ENCODE measurements at places on chromosomes 2 and 18.

GRCh38 chr2:38685116-38685735 lies 19.3 kb downstream of the GALM start:
- DNase-seq, result no peak

GRCh38 chr2:220356076-220356475 lies 728.6 kb downstream of the SLC4A3 start:
- no peak for DNase-seq

- no peak for DNase-seq
These were observed 85.6 kb downstream of the PRKCE start for GRCh38 chr2:45736757-45737704.

DNA sequence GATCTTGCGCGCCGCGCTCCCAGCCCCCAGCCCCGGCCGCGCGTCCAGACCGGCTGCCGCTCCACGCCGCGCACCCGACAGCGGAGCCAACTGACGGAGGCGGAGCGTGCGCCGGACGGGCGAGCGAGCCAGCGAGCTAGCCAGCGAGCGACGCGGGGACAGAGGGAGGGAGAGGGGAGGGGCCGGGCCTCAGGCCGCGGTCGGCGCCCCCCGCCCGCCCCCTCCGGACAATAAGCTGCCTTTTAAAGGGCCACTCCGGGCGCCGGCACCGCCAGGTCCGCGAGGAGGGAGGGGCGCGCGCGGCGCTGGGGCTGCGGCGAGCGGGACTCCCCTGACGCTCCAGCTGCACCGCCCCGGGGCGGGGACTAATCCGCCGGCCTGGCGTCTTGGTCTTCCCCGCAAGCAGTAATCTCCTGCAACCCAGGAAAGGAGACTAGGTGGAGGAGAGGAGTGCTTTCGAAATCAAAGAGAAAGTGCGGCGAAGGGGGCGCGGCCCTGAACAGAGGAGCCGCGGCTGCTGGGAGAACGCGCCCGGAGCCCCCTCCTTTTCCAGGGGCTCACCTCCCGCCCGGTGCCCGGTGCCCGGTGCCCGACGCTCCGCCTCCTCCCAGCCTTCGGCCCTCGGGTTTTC lies at the start of gene BIN1:
Gene BIN1 (minus strand): TSS at position 164 of the 631 bp plus-strand sequence. CDS start 211 bp downstream, outside the sequence.
- peak; percentile 55 for DNase-seq

GRCh38 chr2:24304631-24305030 lies 55.7 kb downstream of the ITSN2 start:
- DNase-seq, result no peak

- no peak for DNase-seq
These were observed 74.2 kb downstream of the CDK15 start for GRCh38 chr2:201880579-201880978.

DNA sequence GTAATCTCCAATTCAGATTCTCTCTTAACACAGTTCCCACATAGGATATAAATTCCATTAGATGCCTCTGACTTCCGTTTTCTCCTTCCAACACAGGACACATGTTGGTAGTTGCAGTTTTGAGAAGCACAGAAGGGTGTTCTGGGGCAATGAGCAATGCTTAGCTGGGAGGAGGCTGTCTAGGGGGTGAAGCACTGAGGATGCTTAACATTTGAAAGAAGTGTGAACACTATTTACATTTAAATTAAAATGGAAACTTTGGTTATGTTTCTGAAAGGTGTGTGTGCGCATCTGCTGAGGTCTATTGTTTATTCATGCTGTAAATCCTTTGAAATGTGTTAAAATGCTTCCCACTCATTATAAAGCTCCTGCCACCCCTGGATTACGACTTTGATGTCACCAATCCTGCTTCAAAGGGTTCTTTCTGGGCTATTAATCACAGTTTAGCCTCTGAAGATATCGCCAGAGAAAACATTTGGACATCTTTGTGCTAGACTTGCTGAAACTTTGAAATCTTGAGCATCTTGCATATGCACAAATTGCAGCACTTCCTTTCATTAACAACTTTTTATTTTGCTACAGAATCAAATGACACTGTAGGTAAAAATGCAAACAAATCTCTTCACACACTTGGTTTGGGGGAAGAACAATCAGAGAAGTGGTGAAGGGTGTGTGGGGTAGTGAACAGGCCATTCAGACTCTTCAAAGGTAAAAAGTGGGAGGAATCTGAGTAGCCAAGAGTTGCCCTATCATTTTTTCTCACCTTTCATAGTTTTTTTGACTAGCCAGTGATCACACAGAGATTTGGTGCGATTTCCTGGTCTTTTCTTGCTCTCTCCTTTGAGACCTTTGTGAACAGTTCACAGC lies 258.4 kb downstream of the MYO3B start:
- DNase-seq, result no peak

All from stimulated activated CD8-positive, alpha-beta memory T cell treated with anti-CD3 and anti-CD28 coated beads, Interleukin-15, amount 100 ng/mL, for 48 hours (primary cell).